Neural crest cell (in vitro differentiated cells): ENCODE measurements at places on chromosomes 6 and 20.

GRCh38 chr6:147046141-147046877 is 157.9 kb upstream of the STXBP5 start:
- DNase-seq: no peak

- DNase-seq: no peak
Observed at GRCh38 chr6:5308066-5308465, 46.8 kb downstream of the FARS2 start.

DNA sequence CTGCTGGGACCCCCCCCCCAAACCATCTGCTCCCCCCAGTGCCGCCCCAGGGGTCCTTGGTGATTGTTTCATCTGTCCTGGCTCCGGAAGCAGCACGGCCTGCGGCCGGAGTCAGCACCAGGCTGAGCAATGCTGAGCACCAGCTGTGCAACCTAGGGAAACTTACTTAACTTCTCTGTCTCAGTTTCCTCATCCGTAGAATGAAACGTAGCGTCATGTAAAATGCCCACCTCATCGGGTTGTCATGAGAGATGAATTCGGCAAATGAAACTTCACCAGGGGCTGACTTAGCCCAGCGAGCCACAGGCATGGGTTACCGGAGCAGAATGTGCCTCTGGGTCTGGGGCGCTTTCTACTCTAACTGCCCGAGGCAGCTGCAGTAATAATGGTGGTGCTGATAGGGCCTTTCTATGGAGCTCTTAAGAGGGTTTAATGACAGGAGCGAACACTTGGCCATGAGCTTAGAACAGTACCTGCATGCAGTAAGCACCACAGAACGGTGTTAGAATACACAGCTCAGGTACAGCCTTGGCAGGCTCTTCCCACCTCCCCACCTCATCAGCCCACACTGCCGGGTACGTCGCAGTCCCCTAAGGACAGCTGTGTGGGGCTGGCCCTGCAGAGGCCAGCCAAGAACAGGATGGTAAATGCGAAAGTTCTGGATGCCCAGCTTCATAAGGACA is 1.7 kb downstream of the THBS2 start:
- DNase-seq: no peak

DNA sequence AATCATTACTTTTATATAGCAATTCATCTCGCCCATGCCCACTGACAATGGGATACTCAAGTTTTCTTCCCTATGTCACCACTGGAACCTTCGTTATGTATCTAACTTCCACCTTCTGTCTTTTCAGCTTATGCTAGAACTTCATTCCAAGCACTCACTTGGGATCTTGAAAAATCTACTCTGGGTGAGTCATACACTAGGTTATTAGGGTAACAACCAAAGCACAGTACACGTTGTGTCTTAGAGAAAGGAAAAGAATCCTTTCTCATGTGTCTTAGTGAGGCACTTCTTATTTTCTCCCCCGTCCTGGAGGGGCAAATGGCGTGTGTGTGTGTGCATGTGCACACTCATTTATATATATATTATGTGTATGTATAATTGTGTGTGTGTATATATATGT is 18.3 kb upstream of the FAM162B start:
- no peak for DNase-seq

- no peak for DNase-seq
Observed at GRCh38 chr6:12371641-12372146, 81.5 kb downstream of the EDN1 start.

- DNase-seq: no peak
Observed at GRCh38 chr6:109170333-109170732, 75.0 kb downstream of the CEP57L1 start.

GRCh38 chr6:144013486-144013909 is 5.4 kb upstream of the PLAGL1 start:
- DNase-seq: peak; percentile 72

DNA sequence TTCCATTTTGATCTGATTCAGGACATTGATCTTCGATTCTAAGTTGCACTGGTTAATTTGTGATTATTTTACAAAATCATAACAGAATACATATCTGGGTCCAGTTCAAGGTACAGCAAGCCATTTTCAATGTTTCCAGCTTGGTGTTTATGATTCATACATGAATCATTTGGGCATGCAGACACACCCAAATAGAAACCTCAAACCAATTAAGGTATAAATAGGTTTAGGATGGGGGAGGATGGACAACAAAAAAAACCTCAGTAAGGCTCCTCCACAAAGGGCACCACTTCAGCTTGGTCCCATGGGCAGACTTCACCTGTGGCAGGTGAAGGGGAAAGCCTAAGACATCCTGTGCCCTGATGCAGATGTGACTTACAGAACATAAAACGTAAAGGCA is 192.7 kb downstream of the KHDC1L start:
- DNase-seq: no peak

GRCh38 chr6:136784910-136785746 is 7.1 kb downstream of the MAP3K5 start:
- no peak for DNase-seq

- no peak for DNase-seq
Observed at GRCh38 chr20:62621251-62622110, 20.8 kb upstream of the SLCO4A1 start.

DNA sequence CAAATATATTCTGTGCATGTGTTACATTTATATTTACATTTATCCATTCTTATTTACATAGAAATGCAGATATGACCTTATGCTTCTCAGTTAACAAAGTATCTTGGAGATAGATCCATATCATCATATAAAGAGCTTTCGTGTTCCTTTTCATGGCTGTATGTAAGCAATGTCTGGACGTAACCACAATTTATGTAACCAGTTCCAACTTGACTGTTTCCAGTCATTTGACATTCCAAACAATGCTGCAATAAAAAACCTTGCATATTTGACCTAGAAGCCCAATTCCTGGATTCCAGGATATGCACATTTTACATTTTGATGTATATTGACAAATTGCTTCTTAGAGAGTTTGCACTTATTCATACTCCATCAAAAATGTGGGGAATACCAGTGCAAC is 113.7 kb upstream of the F13A1 start:
- no peak for DNase-seq

DNA sequence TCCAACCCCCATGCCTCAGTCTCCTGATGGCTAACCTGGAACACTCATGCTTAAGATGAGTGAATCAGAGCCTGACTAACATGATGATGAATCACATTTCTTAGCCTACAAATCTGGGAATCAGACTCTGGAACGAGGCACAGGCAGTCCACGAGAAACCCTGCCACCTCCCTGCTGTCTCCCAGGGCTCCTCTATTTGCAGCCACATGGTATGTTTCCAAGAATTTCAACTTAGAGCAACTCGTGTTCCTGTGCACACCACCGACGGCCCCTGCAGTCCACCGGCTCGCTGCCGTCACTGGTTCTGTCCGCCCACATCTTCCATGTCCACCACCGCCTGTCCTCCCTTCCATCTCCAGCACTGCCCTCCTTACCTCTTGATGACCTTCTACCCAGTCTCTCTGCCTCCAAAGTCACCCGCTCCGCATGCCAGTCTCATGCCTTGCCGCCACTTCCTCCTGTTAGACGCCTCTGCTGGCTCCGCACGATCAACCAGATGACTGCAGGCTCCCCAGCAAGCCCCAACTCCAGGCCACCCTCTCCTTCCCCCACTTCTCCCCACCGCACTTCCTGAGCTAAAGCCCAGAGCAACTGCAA is 87.6 kb downstream of the AGPAT4 start:
- DNase-seq: no peak

GRCh38 chr6:138188278-138188941 is 26.7 kb downstream of the ARFGEF3 start:
- DNase-seq: no peak

GRCh38 chr6:122869437-122870024 is 80.5 kb downstream of the SMPDL3A start:
- DNase-seq: peak; percentile 22

DNA sequence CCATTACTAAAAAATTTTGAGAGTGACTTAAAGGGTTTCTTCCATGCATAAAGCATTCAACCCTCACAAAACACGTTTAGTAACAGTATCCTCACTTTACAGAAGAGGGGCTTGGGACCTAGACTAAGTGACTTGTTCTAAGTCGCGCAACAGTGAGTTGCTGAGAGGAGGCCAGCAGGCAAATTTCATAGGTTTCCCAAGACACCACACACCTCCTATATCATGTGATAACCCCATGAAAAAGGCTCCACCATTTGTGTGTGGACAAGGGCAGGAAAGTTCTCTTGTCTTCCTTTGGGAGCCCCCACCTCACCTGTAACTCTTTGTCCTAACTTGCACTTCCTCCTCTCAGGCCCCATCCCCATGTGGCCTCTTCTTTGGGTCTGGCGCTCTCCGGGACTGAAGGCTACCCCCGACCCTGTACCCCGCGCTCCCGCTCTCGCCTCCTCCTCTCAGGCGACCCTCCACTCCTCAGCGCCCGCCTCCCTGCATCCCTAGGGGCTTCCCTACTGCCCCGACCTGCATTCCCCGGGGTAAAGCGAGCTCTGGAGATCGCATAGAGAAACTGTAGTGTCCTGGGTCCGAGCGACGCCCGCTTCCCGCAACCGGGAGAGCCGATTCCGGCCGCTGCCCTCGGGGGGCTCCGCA is 392 bp downstream of the PSMB8 start:
- DNase-seq: no peak

DNA sequence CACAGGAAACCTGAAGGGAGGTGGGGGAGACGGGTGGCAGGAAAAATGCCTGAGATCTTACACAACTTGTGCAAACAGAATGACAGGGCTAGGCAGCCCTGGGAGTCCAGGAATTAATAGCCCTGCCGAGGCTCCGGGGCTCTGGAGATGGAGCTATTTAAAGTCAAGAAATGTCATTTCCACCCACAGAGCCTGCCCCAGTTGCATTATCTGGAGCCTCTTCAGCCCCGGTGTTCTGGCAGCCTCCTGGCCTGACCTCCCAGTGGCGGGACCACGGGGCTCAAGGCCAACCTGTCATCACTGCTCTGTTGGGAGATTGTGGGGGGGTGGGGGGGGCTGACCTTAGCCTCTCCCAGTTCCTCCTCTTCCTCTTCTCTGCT is 28.5 kb upstream of the SCUBE3 start:
- DNase-seq: no peak

GRCh38 chr20:24236201-24236600 is 233.2 kb upstream of the SYNDIG1 start:
- DNase-seq: no peak

DNA sequence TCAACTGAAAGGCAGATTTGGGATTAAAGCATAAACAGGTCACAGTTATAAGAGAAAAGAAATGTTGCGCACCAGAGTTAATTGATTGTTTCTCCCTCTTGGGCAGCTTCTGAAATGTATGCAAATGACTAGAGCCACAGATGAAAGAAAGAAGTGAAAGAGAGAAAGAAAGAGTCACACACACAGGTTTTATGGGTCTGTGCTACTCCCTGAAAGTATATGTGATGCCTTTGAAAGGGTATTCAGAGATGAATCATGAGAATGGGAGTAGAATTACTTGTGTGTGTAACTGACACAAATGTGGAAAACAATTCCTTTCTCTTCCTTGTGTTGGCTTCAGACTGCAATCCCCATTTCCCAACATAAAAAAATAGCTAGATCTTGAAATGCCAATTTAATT is 196.9 kb downstream of the FOXA2 start:
- DNase-seq: no peak

- DNase-seq: no peak
Observed at GRCh38 chr6:139917951-139918630, 543.6 kb upstream of the CITED2 start.
